Purkinje cell (primary cell): ENCODE measurements at places on chromosomes 4 and X. TPM values are rescaled to one million over a fixed set of nuclear protein-coding genes. Genes with fewer than 3 reads are reported as not detected.

Gene GLRA2
- 0.18 and 0.97 TPM in 2 replicates for polyA plus RNA-seq

Gene FDCSP
- not detected in 2 replicates for polyA plus RNA-seq

Gene PLXNB3
- polyA plus RNA-seq, result not detected in 2 replicates

Gene CDKL2
- 30.2 and 43.3 TPM in 2 replicates for polyA plus RNA-seq

Gene DCLK2
- 5.3 and 8.5 TPM in 2 replicates for polyA plus RNA-seq

Gene GLOD5
- 3.0 TPM in 1 of 2 replicates, not detected in the other for polyA plus RNA-seq

Gene MGARP
- polyA plus RNA-seq, result 0.77 and 9.5 TPM in 2 replicates

Gene GRSF1
- 110 and 117 TPM in 2 replicates for polyA plus RNA-seq

Gene STX18
- 35.3 and 38.2 TPM in 2 replicates for polyA plus RNA-seq

Gene CENPVL3
- polyA plus RNA-seq, result not detected in 2 replicates

Gene GAB3
- 0.60 and 2.0 TPM in 2 replicates for polyA plus RNA-seq

Gene RHOH
- polyA plus RNA-seq, result not detected in 2 replicates

Gene TRIM60
- polyA plus RNA-seq, result not detected in 2 replicates

Gene HTN3
- polyA plus RNA-seq, result not detected in 2 replicates

Gene BTK
- polyA plus RNA-seq, result not detected in 2 replicates

Gene GAGE12J
- not detected in 2 replicates for polyA plus RNA-seq

Gene IL9R
- not detected in 2 replicates for polyA plus RNA-seq

Gene MSX1
- 0.64 and 0.86 TPM in 2 replicates for polyA plus RNA-seq

Gene SRPK3
- polyA plus RNA-seq, result 2.0 TPM in 1 of 2 replicates, not detected in the other

Gene FGD1
- 0.59 and 1.1 TPM in 2 replicates for polyA plus RNA-seq

Gene CXCL11
- not detected in 2 replicates for polyA plus RNA-seq

Gene STPG2
- 0.24 and 0.30 TPM in 2 replicates for polyA plus RNA-seq

Gene IL2RG
- not detected in 2 replicates for polyA plus RNA-seq

Gene TEC
- 0.06 TPM in 1 of 2 replicates, not detected in the other for polyA plus RNA-seq

Gene ZNF711
- 24.8 and 26.3 TPM in 2 replicates for polyA plus RNA-seq

Gene OCRL
- 10.2 and 14.5 TPM in 2 replicates for polyA plus RNA-seq

Gene RENBP
- polyA plus RNA-seq, result not detected in 2 replicates

Gene MAGEB1
- polyA plus RNA-seq, result not detected in 2 replicates

Gene ARSD
- 1.5 and 7.0 TPM in 2 replicates for polyA plus RNA-seq

Gene GYG2
- 0.52 and 1.8 TPM in 2 replicates for polyA plus RNA-seq

Gene SATL1
- polyA plus RNA-seq, result 0.34 and 1.2 TPM in 2 replicates

Gene MAGEC3
- polyA plus RNA-seq, result not detected in 2 replicates

Gene PIM2
- polyA plus RNA-seq, result 15.2 and 23.7 TPM in 2 replicates

Gene KCTD8
- polyA plus RNA-seq, result 262 and 310 TPM in 2 replicates

Gene TLR6
- polyA plus RNA-seq, result 0.44 TPM in 1 of 2 replicates, not detected in the other

Gene CENPVL1
- polyA plus RNA-seq, result 0.35 and 0.92 TPM in 2 replicates

Gene MAGEA9
- not detected in 2 replicates for polyA plus RNA-seq
